NCI-H2029 treated with DMSO at 0.1 percent for 48 hours (cell line): ENCODE measurements at places on chromosomes 4 and X.

GRCh38 chrX:104329731-104330130 is 75.0 kb upstream of the ESX1 start:
- no peak for DNase-seq

GRCh38 chr4:133186845-133187244 is 37.8 kb downstream of the PCDH10 start:
- DNase-seq = no peak

- DNase-seq = no peak
Measured at GRCh38 chr4:150251752-150252190, 173.5 kb downstream of the DCLK2 start.

GRCh38 chrX:140151316-140151715 is 186.0 kb upstream of the CXorf66 start:
- DNase-seq = no peak

GRCh38 chr4:108794136-108794535 is 31.3 kb upstream of the ETNPPL start:
- DNase-seq = no peak

DNA sequence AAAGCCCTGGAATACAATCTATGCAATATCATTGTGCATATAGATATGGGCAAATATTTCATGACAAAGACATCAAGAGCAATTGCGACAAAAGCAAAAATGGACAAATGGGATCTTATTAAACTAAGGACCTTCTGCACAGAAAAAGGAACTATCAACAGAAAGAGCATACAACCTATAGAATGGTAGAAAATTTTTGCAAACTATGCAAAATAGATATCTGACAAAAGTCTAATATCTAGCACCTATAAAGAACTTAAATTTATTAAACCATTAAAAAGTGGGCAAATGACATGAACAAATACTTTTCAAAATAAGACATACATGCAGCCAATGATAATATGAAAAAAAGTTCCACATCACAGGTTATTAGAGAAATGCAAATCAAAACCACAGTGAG is 312.9 kb downstream of the GLUD2 start:
- DNase-seq = no peak
